ENCODE measurements at places on chromosomes 6 and 20.

- DNase-seq, result peak; percentile 6
Measured at GRCh38 chr20:9319687-9320384, 194.6 kb upstream of the LAMP5 start.

DNA sequence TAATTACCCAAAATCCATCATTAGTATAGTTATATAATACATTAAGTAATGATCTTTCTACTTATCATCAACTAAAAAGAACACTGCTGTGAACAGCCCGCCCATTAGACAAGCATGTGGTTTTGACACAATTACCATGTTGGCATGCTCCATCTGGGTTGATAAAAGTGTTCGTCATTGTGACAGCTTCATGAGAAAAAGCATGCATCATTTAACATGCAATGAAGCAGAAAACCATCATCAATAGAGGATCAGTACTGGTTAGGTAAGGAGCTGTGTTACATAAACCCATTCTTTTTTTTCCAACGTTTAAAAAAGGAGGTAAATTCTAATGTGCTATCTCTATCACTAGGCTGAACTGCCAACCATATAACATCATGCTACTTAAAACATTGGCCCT lies 101.9 kb downstream of the EPB41L2 start:
- DNase-seq, result no peak

- DNase-seq, result no peak
Measured at GRCh38 chr20:4152696-4153235, 137.4 kb upstream of the RNF24 start.

- DNase-seq, result no peak
Measured at GRCh38 chr20:37506152-37506725, 14.8 kb upstream of the NNAT start.

GRCh38 chr6:52667572-52667971 lies 3.3 kb upstream of the TMEM14A start:
- no peak for DNase-seq

DNA sequence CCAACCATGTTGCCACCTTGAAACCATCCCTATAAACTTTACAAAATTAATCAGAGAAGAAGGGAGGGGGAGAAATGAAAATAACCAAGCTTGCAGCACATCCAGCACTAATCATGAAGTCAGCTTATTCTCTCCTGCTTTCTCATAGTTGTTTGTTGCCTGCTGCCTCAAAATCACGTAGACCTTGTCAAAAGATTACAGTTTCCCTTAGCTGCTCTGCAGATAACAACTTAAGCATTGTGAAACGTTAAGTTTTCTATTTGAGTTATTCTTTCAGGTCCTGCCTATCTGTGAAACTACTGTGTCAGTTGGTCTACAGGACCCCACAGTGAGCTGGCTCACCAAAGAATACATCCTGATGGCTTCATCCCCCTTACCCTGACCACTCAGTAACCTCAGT lies 32.9 kb downstream of the SLC17A4 start:
- no peak for DNase-seq

DNA sequence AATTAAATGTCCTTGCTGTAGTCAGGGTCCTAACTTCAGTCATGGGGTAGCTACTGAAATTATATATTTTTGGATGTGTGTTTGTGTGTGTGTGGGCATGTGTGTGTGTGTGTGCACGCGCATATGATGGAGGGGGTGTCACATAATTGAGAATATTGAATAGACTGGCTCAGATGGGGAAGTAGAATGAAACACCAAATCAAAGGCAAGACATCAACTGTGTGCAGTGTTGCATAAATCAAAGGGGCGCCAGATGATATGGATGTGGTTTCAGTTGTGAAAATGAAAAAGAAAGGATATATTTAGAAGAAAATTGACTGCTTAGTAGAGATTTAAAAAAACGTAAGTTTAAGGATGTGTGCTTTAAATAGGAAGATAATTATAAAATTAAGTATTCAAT lies 144.2 kb upstream of the CEP162 start:
- DNase-seq, result no peak

DNA sequence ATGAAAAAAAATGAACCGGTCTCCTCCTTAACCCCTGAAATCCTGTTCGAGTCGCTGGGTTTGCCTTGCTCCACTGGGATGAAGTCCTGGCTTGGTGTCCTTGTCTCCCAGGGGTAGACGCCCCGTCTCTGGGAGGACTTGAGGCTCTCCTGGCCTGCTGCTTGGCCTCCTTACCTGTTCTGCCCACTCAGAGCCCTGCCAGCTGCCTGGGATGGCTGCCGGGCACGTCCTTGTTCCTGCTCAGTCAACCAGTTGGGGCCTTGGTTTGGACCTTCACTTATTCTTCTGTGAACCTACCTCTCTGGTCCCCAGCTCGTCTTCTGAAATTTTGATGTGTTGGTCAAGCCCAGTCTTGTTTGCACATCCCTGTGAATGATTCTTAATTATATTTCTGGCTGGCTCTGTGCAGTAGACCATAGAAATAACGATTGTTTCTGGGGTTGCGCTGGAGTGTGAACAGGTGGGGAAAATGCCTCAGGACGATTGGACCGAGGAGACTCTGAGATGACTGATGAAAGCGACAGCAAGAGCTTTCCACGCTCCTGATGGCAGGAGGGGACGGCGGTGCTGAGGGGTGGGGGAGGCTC lies 126.5 kb upstream of the ESR1 start:
- no peak for DNase-seq

DNA sequence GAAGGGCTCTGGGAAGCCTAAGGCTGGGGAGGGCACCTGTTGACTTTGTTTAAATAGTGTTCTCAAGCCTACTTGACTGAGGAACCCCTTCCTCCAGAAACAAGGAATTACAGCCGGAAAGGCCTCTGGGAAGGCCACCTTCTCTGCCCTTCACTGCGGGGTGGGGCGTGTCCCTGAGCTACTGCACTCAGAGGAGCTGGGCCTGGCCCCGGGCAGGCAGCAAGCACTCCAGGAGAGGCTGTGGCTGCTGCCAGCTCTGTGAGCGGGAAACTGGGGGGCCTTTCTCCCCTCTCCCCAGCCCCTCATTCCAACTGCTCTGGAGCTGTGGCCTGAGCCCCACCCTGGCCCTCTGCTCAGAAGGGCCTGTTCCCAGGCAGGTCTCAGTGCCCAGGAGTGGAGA lies 4.0 kb upstream of the OSBPL2 start:
- DNase-seq, result no peak

- DNase-seq, result peak; percentile 50
Measured at GRCh38 chr20:58839474-58839874, 11.2 kb downstream of the GNAS-AS1 start.

DNA sequence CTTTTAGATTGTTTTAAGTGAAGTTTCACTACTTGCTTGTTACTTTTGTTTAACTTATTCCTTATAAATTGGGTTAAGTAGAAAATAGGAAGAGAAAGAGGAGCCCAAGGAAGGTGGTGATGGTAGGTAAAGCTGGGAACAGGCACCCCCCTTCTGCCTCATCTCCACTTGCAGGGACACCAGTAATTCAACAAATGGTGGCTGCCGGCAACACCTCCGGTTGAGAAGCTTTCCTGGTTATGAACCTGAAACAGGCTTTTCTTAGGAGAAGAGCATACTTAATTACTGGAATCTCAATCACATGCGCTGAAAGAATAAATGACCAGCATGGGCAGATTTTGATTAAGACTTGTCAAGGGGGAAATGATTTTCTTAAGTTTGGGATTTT lies 158.9 kb upstream of the ZNF217 start:
- no peak for DNase-seq

- no peak for DNase-seq
Measured at GRCh38 chr20:11995805-11996567, 78.3 kb downstream of the BTBD3 start.

GRCh38 chr6:144551339-144551738 lies 266.2 kb downstream of the UTRN start:
- no peak for DNase-seq

DNA sequence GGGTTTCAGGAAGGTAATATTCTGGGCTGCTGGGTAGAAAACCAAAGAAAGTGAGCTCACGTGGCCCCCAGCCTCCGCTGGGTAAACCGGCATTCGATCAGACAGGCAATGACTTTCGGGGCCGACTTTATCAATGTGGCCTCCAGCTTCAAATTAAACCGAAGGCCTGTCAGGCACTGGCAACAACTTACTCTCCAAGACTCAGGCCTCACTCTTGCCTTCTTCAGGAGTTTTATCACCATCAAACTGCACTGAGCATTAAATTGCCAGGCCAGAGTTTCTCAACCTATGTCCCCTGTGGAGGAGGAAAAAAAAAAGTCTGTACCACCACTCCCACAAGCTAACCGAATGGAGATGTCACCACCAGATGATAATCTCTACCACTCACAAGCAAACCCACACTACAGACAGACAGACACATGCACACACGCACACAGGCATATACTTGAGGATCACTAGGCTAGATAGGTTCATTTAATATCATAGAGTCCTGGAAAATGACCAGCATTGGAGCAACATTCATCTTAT lies 1.1 kb upstream of the MBOAT1 start:
- peak; percentile 21 for DNase-seq

- peak; percentile 52 for DNase-seq
Measured at GRCh38 chr6:53347250-53347920, 1.4 kb downstream of the ELOVL5 start.

DNA sequence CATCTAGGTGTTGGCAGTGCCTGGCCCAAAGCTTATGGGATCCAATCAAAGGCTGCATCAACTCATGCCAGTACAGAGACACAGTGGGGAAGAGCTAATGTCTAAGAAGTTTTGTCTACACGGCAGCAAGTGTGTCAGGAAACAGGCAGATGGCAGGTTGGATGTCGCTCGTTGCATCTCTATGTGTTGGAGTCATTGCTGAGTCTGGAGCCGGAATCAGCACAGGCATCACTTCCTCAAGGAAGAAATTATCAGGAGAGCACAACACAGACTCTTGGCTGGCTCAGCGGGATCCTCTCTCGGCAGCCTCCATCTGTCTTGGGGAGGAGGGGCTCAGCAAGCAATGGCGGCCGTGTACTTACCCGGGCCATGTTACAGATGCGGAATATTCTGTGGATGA lies 467.2 kb upstream of the CHD6 start:
- no peak for DNase-seq

DNA sequence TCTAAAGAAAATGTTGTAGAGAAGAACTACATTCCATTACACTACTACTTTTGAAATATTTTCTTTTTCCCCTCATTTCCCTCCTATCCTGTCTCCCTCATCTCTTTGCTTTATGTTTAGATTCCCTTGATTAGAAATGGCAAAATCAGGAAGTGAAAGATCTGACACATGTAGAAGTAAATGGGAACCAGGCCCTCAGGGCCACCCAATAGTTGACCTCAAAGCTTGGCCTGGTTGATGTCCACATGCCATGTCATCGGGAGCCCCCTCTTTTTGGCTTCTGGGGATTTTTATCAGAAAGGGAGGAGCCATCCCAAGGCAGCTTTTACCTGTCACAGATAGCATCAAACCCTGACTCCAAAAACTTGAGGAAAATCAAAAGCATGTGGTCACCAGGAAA lies 168.3 kb upstream of the ECI2 start:
- no peak for DNase-seq

DNA sequence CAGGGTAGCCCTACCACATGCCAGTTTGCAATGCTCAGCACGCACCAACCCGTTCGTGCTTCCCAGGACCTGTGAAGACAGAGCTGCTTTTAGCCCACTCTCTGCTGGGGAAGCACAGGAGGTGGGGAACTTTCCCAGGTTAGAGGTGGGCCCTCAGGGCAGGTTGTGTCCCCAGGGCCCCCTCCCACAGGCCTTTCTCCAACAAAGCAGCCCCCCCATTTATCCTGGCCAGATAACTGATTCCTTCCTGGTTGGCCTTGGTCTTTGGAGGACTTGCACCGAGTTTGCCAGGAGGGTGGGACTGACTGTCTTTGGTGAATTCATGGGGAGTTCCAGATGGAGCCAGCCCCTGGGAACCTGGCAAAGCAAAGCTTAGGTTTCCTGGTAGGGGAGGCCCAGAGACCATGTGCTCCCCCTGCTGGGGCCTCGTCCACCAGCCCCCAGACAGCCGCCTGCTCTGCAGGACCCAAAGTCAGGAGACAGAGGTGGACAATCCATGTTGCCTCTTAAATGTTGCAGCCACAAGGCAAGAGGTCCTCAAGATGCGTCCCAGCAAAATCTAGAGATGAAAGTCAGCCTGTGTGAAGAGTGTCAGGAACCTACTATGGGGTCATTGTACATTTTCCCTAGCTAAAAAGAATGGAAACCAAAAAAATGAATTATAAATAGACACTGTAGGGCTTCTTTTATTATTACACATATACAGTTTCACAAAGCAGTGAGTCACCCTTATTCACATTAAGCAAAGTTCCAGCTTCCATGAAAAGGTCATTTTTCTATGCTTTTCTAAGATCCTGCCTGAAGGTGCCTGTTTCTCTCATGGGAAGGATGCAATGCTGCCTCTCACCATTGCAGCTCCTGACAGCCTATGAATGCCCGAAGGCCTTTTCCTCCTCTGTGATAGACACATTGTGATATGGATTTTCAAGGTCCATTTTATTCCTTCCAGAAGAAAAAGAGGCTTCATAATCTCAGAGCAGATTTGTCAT lies 497.8 kb downstream of the PREX1 start:
- DNase-seq, result no peak

DNA sequence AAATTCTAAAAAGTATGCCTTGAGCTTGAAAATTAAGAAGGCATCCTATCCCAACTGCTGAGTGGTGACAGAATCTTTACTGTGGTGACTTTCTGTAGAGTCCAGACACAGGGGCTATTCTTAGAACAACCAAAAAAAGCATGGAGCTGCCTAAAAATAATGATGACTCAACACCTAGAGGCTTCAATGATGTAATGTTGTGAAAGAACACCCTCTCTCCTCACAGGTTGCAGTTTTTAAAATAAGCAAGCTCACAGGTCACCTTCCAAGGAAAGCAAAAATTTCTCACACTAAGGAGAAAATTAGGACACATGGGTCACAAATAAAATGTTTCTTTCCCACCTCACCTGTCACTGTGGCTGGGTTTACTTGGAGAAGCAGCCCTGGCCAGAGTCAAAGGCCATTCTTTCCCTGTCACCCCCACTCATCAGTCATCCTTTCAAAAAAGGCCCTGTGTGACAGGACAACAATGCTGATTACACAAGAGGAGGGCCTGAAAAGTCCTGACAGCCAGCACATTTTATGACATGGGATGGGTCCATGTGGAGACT lies 53.5 kb downstream of the RCAN2 start:
- DNase-seq, result no peak

All from CD4-positive, alpha-beta T cell treated with Interleukin-21 for 1 hour (primary cell).